ENCODE measurements at places on chromosomes 1 and 21.

DNA sequence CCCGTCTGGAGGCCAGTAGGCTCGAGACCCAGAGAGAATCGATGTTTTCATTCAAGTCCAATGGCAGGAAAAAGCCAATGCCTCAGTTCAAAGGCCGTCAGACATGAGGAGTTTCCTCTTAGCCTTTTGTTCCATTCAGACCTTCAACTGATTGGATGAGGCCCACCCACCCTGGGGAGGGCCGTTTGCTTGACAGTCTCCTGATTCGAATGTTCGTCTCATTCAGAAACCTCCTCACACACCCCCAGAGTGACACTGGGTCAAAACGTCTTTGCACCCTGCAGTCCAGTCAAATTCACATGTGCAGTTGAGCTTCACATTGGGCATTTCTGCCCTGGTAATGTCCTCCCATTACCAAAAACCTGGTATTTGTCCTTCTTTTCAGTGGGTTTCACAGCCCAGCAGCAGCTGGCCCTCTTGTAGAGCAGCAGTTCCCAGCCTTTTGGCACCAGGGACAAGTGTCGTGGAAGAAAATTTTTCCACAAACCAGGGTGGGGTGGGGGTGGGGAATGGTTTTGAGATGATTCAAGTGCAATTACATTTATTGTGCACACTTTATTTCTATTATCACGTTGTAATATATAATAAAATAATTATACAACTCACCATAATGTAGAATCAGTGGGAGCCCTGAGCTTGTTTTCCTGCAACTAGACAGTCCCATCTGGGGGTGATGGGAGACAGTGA is 40.1 kb downstream of the RSPH1 start:
- no peak for DNase-seq

- no peak for DNase-seq
Measured at GRCh38 chr1:115463347-115463746, 125.3 kb upstream of the NGF start.

- no peak for DNase-seq
Measured at GRCh38 chr1:200302192-200302920, 107.5 kb downstream of the ZNF281 start.

DNA sequence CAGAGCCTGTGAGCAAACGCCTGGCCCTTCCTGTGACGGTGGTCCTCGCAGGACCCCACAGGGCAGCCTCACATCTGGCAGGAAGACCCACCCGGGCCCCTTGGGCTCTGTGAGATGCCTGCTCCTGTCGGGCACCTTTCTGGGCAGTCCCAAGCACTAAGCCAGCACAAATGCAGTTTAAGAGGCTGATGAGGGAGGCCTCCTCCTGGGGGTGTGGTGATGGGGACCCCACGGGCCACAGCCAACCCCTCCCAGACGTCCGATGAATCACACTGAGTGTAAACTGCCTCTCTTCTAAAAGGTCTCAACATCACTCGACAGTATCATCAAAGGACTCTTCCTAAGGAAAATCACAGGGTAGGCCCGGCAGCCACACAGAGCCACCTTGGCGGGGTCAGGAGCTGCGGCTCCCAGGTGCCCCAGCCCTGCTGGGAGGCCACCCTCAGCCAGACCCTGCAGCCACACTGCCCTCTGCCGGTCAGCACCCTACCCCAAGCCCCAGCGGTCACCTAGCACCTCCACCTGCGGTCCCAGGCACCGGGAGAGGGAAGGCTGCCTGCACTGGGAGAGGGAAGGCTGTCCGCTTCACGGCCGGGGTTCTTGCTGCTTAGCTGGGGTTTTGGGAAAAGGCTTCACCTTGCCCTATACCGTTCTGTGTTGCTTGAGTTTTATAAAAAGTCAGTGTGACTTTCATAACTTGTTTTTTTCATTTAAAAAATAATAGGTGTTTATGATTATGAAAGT is 3.9 kb upstream of the PRKCZ start:
- peak; percentile 56 for DNase-seq

DNA sequence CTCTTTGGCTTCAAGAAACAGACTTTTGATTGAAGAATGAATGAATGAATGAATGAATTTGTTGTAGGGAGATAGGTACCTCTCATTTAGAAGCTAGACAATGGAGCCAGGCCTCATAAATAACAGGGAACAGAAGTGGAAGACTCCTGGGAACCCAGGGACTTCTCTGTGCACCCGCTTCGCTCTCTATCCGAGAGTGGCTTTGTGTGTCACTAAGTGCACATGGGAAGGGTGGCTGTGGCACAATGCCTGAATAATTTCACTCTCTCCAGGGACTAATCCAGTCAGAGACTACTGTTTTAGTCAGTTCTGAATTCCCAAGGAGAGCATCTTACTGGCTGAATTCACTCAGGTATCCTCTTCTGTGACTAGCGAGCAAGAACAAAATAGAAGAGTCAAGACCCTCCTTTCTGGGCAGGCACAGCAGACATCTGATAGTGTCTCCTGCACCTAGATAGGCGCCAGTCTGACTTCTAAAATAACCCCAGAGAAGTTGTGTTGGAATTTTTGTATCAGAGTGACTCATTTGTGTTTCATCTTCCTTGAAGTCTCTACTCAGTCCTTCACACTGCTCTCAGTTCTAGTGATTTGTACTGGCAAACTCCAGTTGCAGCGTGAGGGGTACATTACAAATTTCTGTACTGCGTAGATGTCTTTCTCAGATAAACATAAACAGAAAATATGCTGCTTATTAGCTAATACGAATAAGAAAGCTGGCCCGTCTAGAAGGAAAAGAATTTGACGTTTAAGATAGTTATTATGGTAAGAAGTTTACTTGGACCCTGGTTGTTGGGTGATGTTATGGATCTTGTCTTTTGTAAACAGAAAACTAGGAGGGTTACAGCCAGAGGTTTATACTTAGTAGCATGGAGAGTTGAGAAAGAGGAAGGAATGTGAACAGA is 34.0 kb downstream of the BACH1 start:
- DNase-seq, result no peak

DNA sequence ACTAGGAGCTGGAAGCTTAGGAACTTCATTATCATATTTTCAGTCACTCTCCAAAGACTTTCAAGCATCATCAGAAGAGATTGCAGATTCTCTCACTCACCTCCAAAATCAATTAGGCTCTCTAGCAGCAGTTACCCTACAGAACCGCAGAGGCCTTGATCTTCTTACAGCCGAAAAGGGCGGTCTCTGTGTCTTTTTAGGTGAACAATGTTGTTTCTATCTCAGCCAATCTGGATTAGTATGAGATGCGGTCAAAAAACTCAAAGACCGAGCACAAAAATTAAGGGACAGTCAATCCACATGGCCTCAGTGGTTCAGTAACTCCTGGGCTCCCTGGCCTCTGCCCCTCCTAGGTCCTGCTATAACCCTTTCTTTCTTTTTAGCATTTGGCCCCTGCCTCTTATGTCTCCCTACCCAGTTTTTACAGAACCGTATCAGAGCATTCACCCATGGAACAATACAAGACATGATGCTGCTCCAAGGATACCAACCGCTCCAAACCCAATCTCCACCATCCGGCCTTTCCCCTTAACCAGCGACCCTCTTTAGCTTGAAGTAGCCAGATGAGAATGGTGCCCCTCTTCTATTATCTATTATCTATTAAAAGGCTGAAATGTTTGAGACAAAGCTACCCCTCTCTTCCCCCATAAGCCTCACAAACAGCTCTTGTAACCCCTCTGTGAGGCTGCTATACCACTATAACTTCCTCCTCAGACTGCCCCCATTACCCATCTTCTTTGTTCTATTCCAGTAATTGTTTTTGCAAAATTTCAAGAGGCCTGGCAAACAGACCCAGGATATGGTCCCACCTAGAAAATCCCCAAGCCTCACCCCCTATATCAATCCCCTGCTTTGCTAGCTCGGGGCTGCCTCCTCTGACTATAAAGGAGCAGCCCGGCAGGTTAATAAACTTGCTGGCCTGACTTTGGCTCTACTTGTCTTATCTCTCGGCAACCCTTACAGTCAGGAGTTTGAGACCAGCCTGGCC is 18.7 kb upstream of the CA6 start:
- DNase-seq, result no peak

GRCh38 chr1:169309178-169310166 is 58.1 kb downstream of the NME7 start:
- DNase-seq, result no peak

DNA sequence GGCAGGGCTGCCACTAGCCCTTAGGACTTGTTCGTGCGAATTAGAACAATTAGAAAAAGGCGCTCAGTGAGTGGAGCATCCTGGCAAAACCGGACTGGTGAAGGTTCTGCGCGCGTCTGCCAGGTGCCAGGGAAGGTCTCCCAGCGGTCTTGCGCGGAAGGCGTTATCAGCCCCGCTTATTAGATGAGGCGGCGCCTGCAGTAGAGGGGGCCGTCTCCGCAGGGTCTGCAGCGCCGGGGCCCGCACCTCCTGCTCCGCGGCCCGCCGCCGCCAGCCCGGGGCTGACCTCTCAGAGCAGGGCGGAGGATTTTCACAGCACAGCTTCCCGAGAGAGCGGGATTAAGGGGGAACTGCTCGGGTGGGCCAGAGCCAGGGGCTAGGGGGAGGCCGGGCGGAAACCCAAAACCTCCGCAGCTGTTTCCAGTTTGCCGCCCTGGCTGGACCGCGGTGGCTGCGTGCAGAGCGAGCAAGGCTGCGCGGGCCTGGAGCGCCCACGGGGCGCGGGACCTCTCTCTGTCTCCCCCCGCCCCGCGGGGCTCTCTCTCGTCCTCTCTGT is 155.2 kb downstream of the FOXD2 start:
- no peak for DNase-seq

- DNase-seq, result no peak
Measured at GRCh38 chr21:43909741-43910400, 44.8 kb downstream of the AGPAT3 start.

DNA sequence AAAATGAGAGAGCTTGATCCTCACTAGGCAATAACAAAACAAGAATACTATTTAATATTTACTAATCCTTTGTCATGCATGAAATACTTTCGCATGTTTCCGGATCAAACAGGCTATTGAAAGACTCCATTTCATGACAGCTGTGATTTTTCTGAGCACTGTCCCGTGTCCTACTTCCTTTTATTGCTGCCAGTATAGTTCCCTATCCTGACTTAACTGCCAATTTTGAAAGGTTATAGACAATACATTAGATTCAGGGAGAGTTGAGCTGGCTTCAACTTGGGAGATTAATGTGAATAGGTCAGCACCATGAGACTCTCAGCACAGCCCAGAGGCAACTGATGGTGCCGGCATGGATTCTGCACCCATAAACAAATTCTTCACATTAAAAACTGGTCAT is 225.8 kb downstream of the VAV3 start:
- no peak for DNase-seq

DNA sequence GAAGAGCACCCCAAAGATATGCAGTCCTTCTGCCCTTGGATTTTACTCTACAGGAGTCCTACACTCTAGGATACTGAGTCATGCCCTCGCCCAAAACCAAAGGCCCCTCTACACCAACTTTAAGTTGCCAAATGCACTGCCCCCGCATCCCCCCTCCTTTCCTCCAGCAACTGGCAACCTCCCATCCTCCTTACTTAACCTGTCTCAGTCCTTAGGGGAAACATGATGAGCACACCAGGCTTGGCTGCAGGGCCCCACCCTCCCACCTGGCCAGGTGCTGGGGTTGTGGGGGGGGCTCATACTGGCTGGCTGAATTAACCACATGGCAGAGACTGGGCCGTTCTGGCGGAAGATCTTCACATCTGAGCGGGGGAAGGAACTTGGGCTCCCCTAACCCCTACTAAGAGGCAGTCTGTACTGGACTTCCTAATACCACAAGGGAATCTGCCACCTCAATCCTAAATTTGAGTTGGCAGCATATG is 1.2 kb downstream of the HDGF start:
- no peak for DNase-seq

DNA sequence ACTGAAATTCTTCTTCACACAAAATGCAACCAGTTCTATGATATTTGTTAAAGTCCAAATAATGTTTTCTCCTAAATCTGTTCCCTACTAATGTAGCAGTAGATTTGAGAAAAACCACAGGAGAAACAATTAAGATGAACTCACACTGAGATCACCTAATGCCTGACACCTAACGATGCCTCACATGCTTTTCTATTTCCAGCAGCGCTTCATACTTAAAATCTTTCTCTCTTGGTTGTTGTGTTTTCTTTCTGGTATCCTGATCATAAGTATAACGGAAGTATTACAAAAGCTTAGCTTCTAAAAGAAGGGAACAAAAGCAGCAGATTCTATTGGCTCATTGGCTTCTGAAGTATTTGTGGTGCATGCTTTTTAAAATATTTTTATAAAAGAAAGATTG is 267.2 kb upstream of the SGIP1 start:
- no peak for DNase-seq

GRCh38 chr21:41008974-41009373 is 159.0 kb upstream of the BACE2 start:
- no peak for DNase-seq

- DNase-seq, result no peak
Measured at GRCh38 chr1:169250022-169250421, 117.6 kb downstream of the NME7 start.

DNA sequence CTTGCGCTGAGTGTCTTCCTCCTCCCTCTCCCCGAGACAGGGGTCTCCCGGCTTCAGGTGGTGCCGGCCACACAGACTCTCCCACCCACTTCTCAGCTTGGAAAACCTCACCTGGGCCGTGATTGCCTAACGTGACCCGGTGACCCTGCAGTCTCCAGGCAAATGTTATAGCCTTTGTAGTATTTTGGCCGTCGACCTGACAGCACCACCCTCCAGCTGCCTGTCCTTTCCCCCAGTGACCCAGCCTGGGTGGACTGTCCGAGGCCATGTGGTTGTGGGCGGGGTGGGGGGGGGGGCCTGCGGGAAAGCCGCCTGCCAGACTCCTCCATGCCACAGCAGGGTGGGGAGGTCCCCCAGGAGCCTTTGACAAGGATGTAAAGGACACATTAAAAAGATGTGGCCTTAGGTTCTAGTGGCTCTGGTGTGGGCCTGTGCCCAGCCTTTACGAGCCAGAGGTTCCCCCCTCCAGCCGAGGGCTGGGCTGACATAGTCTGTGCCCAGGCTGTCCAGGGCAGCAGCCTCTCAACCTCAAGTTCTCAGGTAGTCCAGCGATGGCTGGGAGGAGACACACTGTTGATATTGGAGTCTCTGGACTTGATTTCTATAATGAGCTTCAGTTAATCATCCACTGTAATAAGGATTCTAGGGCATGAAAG is 8.1 kb downstream of the TOR3A start:
- DNase-seq, result no peak

- DNase-seq, result no peak
Measured at GRCh38 chr1:116506132-116507004, 64.5 kb downstream of the CD58 start.

DNA sequence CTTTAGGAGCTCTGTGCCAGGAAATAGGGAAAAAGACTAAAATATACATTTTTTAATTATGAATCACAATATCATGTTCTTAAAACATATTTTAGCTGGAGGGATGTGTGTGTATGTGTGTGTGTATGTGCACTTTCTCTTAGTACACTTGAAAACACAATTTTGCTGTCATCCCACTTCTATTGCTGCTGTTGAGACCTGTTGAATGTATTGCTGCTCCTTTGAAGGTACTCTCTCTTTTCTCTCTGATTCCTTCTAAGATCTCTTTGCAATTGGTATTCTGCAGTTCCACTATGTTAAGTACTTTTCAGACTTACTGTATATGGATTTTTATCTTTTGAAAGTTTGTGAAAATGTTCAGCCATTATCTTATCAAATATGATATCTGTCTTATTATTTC is 43.5 kb upstream of the COG2 start:
- no peak for DNase-seq

- no peak for DNase-seq
Measured at GRCh38 chr1:186014370-186015037, 280.3 kb downstream of the HMCN1 start.

GRCh38 chr1:225731491-225731890 is 46.1 kb upstream of the SRP9 start:
- DNase-seq, result no peak

- DNase-seq, result no peak
Measured at GRCh38 chr1:100353071-100353801, 930 bp downstream of the CDC14A start.
